ENCODE measurements at places on chromosomes 7 and 10.

- DNase-seq: no peak
Observed at GRCh38 chr10:6128087-6128486, 39.3 kb downstream of the RBM17 start.

- no peak for DNase-seq
Observed at GRCh38 chr7:47356261-47356660, 225.7 kb downstream of the TNS3 start.

GRCh38 chr7:123314886-123315285 lies 115.1 kb upstream of the SLC13A1 start:
- no peak for DNase-seq

- DNase-seq: no peak
Observed at GRCh38 chr7:70334871-70335270, 736.6 kb downstream of the AUTS2 start.

- no peak for DNase-seq
Observed at GRCh38 chr7:29620556-29620930, 56.9 kb downstream of the PRR15 start.
